ENCODE measurements at places on chromosomes 7 and 10.
A peak's percentile ranks its signal among the peaks of the same experiment; 100 is the strongest.

- DNase-seq = no peak
Measured at GRCh38 chr10:113954409-113954808, 89.3 kb upstream of the ADRB1 start.

DNA sequence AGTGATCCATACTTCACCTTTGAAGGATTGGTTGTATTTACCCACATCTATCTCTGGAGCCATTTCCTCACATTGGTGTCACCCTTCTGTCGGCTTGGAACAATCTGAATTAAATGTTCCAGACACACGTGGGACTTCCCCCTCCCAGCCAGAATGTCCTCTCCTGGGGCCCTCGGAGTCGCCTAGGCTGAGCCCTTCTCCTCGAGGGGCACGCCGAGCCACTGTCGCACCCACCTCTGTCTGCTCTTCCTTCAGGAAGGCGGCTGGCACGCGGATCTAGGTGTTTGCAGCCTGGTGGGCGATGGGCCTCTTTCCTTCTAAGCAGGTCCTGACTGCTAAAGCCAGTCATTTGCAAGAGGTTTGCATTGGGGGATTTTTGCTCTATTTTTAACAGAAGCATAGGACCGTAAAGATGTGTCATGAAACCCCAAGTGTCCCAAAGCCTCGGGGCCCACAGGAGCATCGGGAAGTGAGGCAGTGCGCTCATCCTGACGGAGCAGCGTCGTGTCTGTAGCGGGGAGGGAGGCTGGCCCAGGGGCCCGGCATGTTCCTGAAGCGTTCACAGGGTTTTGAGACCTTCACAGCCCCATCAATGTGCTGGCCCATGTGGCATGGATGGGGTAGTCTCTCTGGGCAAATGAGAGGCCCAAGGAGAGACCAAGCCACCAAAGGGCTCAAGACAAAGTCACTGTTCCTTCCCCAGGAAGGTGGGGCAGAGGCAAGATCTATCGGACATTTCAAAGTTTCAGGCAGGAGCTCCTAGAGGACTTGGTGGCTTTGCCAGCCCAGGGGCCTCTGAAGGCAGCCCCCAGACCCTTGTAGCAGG is 86.7 kb downstream of the RGS10 start:
- DNase-seq = no peak

- no peak for DNase-seq
Measured at GRCh38 chr10:115604627-115605026, 511.5 kb downstream of the ATRNL1 start.

DNA sequence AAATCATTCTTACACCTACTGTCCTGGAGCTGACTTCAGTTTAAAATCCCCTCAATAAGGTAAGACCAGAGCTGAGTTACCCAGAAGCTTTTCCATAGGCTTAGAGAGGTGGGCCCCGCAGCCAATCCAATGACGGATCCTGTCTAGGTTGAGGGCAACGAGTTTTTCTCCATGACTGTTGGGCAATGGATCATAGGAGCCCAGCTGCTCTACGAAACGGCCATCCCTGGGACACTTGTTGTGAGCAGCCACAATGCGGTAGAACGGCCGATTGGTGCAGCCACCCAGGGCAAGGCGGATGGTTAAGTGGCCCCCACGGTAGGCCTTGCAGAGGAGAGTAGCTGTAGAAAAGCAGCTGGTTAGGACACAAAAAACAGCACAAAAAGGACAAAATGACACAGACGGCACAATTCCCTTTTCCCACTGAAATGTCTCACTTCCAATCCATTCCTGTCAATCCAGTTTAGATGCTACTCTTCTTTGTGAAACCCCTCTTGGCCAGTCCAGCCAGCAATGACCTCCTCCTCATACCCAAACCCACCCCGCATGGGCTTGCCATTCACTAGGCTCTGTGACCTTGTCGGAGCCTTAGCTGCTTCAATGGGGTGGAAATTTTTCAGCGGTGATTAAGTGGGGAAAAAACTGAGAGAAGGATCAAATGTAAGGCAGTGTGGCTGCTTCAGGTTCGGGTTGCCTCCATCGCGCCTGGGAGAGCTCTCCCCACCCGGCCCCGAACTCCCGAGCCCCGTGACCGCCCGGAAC is 580 bp downstream of the MRPS16 start:
- peak; percentile 23 for DNase-seq

DNA sequence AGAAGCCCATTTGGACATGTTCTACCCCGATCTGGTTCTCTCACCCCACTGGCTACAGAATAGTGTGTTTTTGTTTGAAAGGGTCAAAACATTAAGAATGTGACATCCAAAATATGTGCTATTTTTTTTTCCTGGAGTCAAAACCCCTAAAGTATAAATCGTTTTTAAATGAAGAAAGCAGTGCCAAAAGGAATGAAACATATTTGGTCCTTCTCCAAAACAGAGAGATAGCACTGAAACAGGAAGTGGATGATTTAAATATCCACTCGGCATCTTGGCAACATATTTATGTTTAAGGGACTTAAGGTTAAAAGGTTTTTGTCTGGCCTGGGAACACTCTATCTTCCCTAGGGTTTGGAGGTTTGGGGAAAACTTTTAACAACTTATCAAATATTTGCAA is 32.3 kb downstream of the CALD1 start:
- no peak for DNase-seq
